Glomerular endothelial cell (primary cell): ENCODE measurements at places on chromosomes 16 and 17. TPM values are rescaled to one million over a fixed set of nuclear protein-coding genes. Genes with fewer than 3 reads are reported as not detected.

The STH gene
- total RNA-seq: not detected in 2 replicates

The DRC3 gene
- total RNA-seq: 0.34 and 0.47 TPM in 2 replicates

The FDXR gene
- total RNA-seq: 38.6 and 46.9 TPM in 2 replicates

The PDK2 gene
- total RNA-seq: 23.5 and 26.9 TPM in 2 replicates

The KCTD2 gene
- total RNA-seq: 18.6 and 21.0 TPM in 2 replicates

The VTN gene
- 0.05 TPM in 1 of 2 replicates, not detected in the other for total RNA-seq

The LPO gene
- not detected in 2 replicates for total RNA-seq

The FAM117A gene
- total RNA-seq: 4.0 and 8.1 TPM in 2 replicates

The TMEM94 gene
- 33.1 and 63.9 TPM in 2 replicates for total RNA-seq

The PMP22 gene
- 267 and 271 TPM in 2 replicates for total RNA-seq

- DNase-seq: no peak
Observed at GRCh38 chr17:64354824-64355535, 35.7 kb downstream of the PECAM1 start.

DNA sequence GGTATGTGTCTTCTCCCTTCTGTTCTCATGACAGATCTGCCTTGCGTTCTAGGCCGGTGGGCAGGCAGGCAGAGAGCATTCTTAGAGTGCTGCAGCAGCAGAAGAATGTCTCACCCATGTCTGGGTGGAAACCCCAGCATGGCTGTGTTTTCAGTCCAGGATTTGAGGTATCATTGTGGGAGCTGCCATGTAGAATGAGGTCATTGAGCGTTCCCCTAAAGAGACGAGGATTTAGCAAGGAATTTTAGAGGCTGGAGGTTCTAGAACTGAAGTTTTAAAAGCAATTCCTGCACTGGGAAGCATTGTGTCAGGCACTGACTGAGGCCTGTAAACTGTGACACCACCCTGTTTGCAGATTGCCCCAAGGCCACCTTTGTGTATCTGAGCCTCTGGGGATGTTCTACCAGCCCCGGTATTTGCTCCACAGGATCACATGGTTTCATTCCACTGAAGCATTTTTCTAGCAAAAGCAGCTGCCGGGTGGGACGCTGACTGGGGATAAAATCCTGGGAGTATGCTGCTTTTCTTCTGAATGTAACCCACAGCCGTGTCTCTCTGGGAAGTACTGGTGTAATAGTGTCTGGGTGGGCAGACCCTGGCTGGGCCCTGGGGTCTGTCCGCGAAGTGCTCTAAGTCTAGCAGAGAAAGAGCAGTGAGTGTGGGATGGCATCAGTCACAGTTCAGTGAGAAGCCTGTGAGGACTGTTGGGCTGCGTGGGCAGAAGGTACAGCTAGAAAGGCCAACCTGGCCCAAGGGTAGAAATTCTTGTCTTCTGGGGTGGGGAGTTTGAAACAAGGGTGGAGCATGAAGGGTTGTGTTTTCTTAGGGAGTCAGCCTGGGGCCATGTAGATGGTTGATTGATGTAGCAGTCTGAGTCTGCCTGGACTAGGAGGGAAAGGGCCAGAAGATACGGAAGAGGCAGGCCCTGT lies 30.2 kb downstream of the PLCD3 start:
- DNase-seq: no peak

GRCh38 chr16:84754353-84754856 lies 54.6 kb downstream of the USP10 start:
- peak; percentile 80 for DNase-seq

GRCh38 chr17:21289175-21289901 lies 4.8 kb downstream of the MAP2K3 start:
- no peak for DNase-seq

- DNase-seq: no peak
Observed at GRCh38 chr16:47374629-47375028, 86.2 kb downstream of the ITFG1 start.

DNA sequence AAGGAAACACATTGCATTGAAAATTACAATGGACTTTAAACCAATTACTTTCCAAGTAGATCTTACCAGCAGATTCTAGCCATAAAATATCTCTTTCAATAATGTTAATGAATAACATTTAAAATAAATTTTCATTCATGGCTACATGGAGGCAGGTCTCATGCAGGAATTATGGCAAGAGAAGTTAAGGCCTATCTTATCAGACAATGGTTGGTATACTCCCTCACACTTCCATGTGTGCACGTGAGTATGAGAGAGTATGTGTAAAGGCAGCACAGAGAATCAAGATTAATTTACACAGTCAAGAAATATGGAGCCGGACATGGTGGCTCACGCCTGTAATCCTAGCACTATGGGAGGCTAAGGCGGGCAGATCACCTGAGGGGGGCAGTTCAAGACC lies 76.5 kb downstream of the HELZ start:
- no peak for DNase-seq

- no peak for DNase-seq
Observed at GRCh38 chr16:2692948-2693651, 10.8 kb downstream of the KCTD5 start.

- DNase-seq: no peak
Observed at GRCh38 chr17:323181-323580, 29.4 kb downstream of the RPH3AL start.

DNA sequence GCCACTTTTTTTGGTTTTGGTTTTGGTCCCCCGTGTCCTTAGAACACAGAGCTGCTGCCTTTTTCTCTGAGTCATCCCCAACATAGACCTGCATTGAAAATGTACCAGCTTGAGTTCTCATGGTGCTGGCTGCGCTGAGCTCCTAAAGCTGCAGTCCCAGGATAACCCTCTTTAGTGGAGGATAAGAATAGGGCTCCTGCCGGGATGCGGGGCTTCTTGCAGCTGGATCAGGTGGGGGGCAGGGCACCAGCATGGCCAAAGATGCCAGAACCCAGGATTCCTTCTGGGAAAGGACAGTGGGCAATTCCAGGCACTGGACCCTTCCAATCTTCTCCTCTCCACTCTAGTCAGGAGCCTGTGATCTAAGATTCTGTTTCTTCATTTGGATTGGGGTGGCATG lies 8.3 kb upstream of the CLUH start:
- DNase-seq: no peak

DNA sequence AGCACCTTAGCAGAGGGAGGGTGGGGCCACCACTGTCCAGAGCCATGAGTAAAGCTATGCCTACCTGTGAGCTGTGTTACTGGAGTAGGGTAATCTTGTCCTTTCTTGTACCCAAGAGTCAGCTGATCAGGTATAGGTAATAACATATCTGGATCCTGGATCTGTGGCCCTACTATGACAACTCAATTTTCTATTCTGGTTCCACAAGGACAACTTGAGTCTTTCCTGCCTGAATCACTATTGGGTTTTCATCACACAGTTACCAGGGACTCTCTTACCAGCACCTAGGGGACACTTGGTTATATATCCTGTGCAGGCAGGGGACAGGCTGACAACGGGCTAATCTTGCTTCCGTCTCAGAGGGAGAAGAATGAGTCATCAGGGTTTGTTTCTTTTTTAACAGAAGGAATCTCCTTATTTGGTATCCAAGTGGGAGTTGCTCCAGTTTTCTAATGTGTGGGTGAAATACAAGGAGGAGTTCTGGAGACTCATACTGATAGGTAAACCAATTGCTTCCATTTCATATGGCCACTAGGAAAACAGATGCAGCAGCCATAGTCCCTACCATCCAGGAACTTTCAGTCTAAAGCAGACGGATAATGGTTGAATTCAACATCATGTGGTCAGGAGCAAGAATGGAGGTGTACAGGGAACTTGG lies 6.8 kb downstream of the ZNF267 start:
- peak; percentile 72 for DNase-seq

DNA sequence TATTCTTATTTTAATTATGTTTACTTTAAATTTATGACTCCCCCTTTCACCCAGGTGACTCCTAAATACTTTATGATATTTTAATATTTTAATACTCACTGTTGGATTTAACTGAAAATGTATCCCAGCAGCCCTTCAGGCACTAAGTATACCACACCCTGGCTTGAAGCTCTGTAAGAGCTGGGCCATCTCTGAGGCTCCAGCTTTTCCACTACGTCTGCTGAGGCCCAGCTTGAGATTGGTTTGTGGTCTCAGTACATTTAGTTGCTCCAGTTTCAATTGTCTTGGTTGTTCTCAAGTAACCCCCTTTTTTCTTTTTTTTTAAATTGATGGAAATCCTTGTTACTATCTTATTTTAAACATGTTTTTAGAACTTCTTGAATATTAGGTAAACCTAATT lies 27.0 kb upstream of the CAPNS2 start:
- DNase-seq: no peak

- no peak for DNase-seq
Observed at GRCh38 chr17:46049656-46050055, 50.6 kb downstream of the STH start.

- no peak for DNase-seq
Observed at GRCh38 chr17:26782153-26782552, 511.8 kb upstream of the WSB1 start.

DNA sequence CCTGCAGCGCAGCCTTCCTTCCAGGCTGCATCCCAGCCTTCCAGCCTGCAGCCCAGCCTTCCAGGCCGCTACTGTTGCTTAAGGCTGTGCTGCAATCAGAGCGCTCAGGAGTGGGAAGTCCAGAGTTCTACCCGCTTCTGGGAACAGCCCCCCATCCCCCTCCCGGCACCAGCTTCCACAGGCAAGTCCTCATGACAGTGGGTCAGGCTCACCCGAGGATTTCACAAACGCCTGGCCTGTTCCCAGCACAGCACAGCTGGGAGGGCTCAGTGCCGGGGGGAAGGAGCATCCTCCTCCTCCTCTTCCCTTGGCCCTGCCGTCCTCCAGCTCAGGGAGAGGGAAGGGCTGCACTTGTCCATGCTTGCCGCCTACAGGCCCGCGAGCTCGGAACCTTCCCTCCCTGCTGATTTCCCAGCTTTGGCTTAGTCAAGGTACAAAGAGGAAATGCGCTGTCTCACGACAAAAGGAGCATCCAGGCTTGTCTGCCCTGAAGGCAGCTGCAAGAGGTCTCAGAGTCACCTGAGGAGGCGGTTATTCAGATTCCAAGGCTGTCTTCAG lies 8.3 kb downstream of the SOCS3 start:
- no peak for DNase-seq

DNA sequence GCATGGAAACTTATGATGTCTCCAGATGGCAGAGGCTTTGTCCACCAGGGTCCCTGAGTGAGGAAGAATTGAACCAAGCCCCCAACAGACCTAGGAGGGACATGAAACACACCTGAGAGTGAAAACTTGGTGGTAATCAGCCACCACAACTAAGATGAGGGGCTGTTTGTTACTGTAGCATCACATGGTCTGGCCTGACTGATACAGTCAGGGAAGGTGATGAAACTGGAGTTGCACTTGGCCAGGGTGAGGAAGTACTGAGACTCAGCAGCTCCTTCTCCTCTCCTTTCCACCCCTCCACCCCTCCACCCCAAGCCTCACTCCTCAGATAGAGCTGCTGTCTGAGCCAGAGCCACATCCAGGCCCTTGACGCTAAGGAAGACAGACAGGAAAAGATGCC lies 37.2 kb downstream of the C16orf82 start:
- no peak for DNase-seq

GRCh38 chr17:8611619-8612298 lies 18.8 kb downstream of the MYH10 start:
- no peak for DNase-seq

- DNase-seq: no peak
Observed at GRCh38 chr16:69924777-69925191, 26.4 kb upstream of the CLEC18A start.

DNA sequence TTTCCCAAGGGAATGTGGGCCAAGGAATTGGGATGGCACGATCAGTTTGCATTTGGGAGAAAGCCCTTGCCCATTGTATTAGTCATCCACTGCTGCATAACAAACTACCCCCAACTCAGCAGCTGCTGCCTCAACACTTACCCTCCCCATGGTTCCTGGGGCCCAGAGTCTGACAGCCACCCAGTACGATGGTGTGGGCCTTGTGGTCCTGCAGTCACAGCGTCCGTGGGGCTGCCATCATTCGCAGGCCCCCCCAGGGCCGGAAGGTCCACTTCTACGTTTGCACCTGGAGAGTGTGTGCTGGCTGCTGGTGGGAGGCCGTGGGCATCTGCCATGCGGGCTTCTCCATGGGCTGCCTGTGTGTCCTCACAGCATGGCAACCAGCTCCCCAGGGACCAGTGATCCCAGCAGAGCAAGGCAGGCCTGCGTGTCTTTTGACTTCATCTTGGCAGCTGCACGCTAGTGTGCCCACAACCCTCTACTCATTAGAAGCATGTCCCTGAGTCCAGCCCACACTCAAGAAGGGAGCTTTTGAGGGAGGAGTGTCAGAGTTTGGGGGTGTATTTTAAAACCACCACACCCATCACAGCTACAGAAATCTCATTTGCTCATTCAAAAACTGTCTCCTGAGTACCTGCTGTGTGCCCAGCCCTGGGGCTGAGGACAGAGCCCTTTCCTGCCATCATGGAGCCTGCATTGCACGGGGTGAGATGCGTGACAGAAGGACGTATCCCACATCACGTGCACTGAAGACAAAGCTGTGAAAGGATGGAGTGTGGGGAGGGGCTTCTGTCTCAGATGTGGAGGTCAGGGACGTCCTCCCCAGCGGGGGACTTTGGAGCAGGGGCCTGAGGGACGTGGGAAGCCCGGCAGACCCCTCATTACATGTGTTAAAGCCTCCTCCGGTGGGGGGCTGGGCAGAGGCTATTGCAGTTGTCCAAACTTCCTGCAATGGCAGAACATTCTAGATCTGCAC lies 185.0 kb upstream of the ZNF469 start:
- no peak for DNase-seq

GRCh38 chr17:74852237-74853047 lies 7.2 kb downstream of the GRIN2C start:
- no peak for DNase-seq

GRCh38 chr17:70622368-70623260 lies 453.3 kb downstream of the KCNJ2 start:
- no peak for DNase-seq

GRCh38 chr17:28702026-28702751 lies 9.5 kb downstream of the PROCA1 start:
- no peak for DNase-seq

GRCh38 chr16:68233085-68233834 lies 2.7 kb downstream of the ESRP2 start:
- DNase-seq: no peak

GRCh38 chr17:77746896-77747554 lies 211.5 kb upstream of the TNRC6C start:
- DNase-seq: no peak

GRCh38 chr16:83550183-83550569 lies 257.6 kb upstream of the HSBP1 start:
- no peak for DNase-seq

DNA sequence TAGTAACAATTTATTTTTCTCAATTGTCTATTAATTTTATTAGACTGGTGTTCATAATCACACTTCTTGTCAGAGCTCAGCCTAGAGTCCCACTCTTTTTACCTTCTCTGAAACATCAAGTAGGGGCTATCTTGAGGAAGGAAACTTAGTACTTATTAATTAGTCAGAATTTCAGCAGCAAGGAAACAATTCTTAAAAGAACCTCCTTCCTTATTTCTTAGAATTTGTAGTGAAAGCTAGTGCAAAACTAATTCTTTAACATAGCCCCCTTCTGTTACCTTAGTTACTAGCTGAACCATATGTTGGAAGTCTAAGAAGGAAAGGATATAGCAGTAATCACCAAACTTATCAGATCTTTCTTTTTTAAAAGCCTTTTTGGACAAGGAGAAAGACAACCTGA lies 35.2 kb downstream of the MAP2K4 start:
- no peak for DNase-seq
